ENCODE measurements at places on chromosomes 3 and 15.

GRCh38 chr15:61308437-61308836, 79.3 kb upstream of the RORA start:
- DNase-seq = no peak

- peak; percentile 68 for DNase-seq
These were observed 829 bp downstream of the RNF7 start for GRCh38 chr3:141738891-141739363.

DNA sequence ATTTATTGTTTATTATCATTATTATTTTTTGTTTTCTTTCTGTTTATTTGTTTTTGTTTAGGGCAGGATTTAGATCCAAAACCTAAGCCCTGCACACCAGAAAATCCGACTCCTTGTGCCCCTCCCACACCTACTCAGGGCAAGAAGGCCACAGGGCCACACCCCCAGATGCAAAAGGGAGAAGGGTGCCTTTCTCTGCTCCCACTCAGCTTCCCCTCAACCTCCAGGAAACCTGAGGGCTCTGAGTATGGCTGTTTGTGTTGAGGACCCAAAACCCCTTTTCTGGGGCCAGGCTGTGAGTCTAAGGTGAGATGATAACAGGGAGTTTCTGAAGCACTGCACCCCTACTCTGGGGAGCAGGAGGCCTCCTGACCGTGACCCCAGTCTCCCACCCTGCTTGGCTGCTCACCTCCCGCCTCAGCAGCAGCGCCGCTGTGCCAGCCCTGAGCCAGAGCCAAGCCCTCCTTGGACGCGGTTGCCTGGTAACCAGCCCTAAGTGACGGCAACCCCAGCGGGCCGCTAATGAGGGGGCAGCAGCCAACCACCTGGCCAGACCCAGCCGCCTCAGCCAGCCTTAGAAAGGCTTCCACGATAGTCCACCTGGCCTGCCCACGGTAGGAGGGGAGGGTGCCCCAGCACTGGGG, 6.4 kb upstream of the C15orf39 start:
- DNase-seq = no peak

DNA sequence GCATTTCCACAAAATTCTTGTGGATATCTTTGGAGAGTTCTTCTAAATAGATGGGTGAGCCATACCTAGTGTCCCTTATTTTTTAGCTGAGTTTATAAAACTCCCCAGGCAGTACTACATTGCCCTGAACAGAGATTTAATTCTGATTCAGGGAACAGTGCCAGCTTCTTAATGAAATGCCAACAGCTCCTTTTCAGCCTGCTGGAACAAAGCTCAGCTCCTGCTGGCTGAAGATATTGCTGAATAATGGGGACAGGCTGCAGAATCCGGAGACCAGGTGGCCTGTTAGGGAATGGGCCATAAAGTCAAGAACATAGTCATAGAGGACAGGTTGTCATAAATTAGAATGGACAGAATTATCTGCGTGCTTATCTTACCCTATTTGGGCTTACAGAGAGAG, 8.9 kb downstream of the HGD start:
- DNase-seq = no peak

DNA sequence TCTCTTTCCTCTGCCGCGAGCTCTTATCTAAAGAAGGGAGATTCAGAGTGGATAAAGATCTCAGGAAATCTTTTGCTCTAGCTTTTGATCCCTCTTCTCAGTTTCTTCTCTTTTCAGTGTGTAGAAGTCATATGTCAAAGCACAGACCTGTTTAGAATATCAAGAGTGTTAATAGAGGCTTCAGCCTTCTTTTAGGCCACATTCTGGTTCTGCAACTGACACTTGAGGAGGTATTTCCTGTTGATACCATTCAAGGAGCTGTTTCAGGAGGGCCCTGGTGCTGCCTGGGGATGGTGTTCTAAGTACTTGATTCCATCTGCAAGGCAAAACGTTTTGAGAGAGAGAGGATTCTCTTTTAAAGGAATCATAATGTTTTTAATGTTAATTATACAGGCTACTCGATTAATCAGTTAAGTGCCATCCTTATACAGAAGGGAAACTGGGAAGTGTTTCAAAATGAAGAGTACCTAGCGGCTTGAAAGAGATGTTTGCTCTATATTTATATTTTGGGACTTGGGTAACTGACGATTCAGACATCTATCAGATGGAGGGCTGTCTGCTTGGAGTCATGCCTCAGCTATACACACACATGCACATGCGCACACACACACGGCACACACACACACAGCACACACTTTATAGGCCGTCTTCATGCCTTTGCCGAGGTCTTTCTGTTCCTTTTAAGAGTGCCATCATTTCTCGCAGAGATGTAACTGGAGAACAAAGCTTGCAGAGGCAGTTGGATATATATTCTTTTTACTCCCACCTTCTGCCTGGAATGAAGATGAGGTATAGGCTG, 313.9 kb downstream of the PTPRG start:
- DNase-seq = peak; percentile 9

GRCh38 chr3:30426293-30426993, 180.0 kb upstream of the TGFBR2 start:
- DNase-seq = no peak

GRCh38 chr15:87944050-87944449, 312.5 kb downstream of the NTRK3 start:
- DNase-seq = no peak

DNA sequence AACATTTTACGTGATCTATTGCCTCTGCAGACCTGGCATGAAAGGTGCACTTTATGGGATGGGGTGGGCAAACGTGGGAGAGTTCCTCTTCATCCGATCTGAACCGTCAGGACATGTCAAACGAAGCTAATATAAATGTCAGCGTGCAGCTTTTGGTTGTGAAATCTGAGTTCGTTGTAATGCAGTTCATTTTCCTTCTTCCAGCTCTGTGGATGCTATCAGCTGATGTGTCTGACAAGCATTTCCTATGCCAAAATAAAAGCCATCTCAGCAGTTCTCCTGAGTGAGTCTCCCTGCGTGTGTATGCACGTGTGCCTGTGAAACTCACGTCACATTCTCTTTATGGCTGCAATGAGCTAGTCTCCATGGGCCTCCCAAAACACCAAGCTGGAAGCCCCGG, 512.3 kb downstream of the MCTP2 start:
- no peak for DNase-seq

- DNase-seq = no peak
These were observed 9.7 kb downstream of the TIMP4 start for GRCh38 chr3:12149029-12149428.

- peak; percentile 29 for DNase-seq
These were observed 67.8 kb upstream of the SLC24A5 start for GRCh38 chr15:48052946-48053345.

GRCh38 chr3:143200001-143200924, 80.7 kb downstream of the CHST2 start:
- peak; percentile 31 for DNase-seq

GRCh38 chr3:132343018-132343612, 25.9 kb downstream of the ACP3 start:
- DNase-seq = peak; percentile 59

- DNase-seq = peak; percentile 44
These were observed 15.0 kb upstream of the SRP14 start for GRCh38 chr15:40053831-40054604.

DNA sequence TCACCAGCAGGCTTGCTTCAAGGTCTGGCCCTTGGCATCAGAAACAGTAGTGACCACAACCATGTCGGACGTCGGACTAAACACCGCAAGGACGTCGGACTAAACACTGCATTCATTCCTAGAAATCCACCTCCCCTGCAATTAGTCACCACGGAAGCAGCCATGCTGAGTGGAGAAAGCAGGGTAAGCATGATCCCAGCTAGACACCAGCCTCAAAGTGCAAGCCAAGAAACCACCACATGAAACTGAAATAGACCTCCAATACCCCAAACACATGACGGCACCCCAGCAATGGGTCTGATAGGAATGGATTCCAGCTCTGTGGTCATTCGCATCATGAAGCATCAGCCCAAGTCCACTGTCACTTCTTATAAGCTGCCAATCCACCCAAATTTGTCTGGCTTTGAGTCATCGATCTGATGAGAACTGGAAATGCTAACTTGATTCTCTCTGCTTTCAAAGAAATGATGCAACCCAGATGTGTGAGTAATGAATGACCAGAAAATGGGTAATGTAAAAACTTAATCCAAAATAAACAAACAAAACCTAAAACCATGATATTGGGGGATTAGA, 348.3 kb upstream of the TMCO5A start:
- peak; percentile 24 for DNase-seq

- no peak for DNase-seq
These were observed 3.2 kb upstream of the ANKRD63 start for GRCh38 chr15:40286061-40286532.

DNA sequence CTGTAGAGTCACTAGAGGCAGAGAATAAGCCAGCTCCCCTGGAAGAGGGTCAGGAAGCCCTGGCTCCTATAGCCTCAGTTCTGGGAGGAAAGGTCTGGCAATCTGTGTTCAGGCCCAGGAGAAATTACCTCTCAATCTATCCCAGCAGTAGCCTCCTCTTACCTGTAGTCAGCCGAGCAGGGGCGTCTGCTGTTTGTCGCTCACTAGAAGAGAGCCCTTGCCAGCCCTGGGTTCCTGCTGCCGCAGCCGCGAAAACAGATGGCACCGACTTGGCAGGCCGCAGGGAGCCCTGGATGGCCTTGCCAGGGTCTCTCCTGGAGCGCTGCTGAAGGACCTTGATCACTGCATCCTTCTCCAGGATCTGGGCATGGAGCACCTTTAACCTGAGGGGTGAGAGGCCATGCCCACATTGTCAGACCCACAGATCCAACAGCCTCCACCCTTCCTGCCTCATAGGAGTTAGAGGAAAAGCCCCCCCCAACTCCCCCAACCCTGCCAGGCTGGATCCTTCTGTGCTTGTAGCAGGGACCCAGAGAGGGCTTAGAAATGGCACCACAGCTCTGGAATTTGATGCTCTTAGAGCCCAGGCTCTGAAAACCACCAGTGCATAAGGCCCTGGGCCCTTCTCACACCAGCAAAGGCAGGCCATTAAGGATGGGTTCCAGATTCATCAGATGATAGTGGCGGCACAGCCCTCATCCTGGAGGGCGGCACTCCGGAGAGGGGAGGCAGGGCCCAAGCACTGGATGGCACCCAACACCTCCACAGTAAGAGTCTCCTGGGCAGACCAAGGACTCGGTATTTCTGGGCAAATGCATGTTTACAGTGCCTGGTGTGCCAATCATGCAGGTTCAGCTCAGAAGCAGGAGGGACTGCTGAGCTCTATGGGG, 14.9 kb downstream of the AMOTL2 start:
- DNase-seq = no peak

DNA sequence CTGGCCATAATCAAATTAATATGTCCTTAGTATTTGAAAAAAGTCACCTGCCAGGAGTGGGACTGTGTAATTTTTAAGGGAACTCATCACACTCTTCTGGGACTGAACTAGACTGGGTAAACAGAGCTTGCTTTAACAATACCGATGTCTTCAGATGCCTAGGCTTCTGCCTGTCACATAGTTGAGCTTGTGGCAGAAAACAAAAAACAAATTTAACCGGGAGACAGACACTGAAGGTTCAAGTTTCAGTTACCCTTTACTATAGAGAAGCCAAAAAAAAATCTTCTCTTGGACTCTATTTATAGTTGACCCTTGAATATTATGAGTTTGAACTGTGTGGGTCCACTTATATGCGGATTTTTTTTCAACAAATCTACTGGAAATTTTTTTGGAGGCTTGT, 10.8 kb downstream of the PPP1R2 start:
- DNase-seq = no peak

DNA sequence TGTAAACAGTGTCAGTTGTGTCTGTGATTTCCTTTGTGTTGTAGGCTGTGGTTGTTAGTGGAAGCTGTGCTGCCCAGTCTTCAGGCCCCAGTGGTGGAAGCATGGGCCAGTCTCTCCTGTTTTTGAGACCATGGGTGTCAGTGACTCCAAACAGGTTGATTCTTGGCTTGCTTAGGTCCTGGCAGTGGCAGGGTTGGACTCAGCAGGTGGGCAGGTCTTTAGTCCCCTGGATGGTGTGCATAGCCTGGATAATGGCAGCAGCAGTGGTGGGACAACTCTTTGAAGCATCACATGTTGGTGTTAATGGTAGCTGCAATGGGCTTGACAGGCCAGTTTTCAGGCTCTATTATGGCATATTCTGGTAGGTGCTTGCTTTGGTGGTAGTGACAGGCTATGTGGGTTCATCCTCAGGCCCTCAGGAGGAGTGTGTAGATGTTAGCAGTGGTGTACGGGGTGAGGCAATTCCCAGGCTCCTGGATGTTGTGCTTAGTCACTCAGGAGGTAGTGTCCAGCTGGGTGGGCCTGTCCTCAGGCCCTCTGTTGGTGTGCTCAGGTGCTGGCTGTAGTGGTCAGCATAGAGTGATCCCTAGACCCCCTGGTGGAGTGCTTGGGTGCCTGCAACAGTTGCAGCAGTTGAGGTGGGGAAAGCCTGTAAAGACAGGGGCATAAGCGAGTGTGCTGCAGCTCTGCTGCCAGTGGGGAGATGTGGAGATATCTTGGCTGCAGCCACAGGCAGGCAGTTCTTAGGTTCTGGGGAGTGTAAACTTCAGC, 596.7 kb downstream of the PDCD6IP start:
- DNase-seq = no peak

All from M059J (cell line).